GM12891 (cell line): ENCODE measurements at places on chromosomes 2 and 18.

- DNase-seq = no peak
Observed at GRCh38 chr18:59549503-59550173, 147.6 kb downstream of the CCBE1 start.

- DNase-seq = no peak
Observed at GRCh38 chr2:36949845-36950244, 16.5 kb downstream of the STRN start.

DNA sequence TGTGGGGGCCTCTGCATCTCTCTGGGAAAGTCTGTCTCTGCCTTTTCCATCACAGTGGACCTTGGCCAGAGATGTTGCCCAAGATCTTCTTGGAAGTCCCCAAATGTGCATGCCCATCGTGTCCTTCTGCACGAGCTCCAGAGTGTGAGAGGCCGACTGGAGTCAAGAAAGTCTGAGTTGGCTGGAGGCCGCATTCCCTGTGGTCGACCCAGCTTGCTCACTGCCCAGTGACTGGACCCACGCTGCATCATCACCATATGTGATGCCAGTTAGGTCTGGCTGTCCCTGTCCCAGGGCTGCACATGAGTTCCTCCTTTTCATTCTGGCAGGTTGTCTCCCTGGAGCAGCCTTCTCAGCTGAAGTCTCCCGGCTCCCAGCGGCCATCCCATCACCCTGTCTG is 93.8 kb downstream of the ARL4C start:
- DNase-seq = no peak

DNA sequence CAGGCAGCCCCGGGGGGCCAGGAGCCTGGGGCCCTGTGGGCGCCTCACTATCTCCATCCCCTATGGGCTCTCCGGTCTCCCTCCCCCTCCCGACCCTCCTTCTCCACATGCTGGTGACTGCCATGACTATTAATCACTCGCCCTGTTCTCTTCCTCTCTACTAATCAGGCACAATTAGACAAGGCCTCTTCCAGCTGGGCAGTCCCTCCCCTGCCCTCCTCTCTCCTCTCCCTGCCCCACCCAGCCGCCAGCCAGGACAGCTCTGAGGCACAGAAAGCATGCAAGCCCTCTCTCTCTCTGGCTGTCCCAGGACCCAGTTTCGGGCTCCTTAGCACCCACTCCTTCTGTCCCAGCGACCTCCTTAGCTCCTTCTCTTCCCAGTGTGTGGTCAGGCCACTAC is 5.8 kb downstream of the ASIC4 start:
- no peak for DNase-seq

GRCh38 chr2:119106301-119106897 is 52.2 kb downstream of the C1QL2 start:
- DNase-seq = no peak

- no peak for DNase-seq
Observed at GRCh38 chr2:134445985-134446382, 192.1 kb downstream of the MGAT5 start.

DNA sequence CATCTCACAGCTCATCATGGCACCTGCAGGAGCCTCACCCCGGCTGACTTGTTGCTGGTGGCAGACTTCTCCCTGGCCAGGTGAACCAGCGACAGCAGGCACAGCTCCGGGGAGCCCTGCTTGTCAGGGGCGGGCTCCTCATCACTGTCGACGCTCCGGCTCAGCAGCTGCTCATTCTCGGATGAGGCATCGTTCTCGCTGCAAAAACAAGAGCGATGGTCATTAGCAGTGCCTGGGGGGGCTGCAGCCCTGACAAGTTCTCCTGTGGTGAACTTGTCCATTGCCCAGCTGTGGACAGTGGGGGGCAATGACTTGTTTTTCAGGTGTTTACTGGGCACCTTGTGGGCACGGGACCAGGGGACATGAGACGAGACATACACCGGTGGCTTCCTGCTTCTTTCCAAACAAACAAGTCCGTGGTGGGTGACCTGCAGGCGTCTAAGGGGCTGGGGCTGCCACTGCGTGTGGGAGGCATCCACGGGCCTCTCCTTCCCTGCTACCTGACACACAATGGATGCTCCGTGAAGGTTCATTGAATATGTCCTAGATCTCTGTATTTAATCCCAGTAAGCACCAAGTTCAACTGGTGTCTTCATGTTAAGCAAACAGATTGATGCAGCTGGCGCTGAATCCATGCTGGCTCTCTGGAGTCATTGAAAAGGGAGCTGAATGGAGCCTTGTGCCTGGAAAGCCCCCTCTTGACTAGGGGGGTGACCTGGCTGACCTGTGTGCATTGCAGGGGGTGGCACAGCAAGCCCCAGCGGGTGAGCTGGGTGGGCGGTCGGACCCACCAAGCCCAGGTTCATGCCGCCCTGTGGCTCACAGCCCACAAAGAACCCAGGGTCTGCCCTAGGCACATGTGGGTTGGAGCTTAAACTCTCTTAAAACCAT is 81.0 kb downstream of the EDAR start:
- DNase-seq = no peak

DNA sequence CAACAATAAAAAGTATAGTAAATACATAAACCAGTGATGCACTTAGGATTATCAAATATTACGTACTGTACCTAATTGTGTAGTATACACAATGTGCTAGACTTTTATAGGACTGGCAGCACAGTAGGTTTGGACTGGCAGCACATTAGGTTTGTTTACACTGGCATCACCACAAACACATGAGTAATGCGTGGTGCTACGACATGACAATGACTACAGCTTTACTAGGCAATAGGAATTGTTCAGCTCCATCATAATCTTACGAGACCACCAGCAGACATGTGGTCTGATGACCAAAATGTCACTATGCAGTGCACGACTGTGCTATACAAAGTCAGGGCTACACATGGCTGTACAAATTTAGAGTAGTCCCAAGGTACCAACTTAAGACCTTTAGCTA is 2.3 kb downstream of the MBOAT2 start:
- DNase-seq = no peak
